ENCODE measurements at places on chromosomes 16 and 17.

DNA sequence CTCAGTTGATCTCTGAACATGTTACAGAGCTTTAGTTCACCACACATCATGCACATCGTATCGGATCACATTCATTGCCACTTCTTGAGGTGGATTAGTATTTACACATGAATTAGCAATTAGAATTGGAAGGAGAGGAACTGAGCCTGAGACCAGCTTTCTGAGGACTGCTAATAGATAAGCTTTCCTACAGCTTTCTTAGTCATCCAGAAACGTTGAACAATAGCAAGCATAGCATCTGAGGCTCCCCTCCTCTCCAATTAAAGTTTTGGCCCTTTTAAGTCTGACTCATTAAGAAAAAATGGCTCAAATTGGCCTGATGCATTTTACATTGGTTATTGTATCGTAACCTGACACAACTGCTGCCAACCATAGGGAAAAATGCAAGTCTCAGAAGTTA, 1130.4 kb downstream of the CDH8 start:
- DNase-seq: no peak

DNA sequence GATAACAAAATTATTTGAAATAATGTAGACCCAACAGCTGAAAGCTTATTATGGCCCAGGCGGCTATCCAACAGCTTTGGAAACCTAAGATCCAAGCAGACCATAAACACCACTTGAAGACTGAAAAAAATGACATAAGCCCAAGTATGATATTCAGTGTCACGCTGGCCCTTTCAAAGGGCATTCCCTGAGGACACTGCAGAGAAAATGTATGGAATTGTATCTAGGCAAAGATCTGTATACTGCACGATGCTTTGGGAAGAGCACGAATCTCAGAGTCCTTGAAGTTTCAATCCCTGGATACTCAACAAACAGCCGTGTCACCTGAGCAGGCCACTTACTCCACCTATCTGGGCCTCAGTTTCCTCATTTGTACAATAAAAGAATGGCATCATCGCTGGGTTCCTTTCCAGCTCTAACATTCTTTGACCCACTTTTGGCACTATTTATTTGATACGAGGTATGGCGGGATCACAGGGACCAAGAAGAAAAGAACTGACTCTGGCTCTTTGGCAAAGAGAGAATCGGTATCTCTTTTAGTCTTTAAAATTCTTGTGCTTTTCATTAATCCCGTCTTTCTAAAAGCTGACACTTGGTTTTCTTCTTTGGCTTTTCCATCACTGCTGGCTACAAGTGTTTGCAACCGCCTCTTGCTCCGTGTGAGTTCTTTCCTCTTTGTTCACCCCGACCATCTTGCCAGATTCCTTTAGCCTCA, 1.2 kb downstream of the STAT5B start:
- DNase-seq: no peak

DNA sequence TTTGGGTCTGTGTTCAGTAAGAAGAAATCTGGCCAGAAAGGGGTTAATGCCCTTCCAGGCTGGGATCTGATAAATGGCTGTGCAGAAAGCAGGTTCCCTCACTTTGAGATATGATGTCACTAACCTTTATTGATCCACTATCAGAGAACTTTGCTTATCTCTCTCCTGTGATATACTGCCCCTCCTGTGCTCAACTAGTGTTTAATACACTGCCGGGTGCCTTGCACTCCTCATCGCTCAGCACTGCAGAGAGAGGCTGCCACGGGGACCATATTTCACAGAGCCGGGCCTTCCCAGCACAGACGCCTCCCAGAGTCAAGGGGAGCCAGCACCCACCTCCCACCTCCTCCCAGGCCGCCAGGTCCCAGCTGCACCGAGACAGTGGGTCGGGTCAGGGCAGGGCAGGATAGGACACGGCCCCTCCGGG, 20.2 kb downstream of the ZFHX3 start:
- DNase-seq: no peak

DNA sequence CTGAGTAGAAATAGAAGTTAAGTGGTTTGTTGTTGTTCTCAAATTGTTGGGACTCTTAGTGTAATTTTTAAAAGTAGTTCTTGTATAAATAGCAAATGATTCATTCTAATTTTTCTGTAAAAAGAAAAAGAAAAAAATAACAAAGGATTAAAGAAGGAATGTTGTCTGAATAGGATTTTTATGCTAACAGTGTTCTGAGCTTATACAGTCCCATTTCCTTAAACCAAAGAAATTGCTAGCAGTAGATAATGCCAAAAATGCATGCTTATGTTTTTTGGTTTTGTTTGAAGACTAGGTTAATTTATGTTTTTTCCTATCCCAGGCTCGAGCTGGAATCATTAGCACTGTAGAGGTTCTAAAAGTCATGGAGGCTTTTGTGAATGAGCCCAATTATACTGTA, 44.7 kb upstream of the KPNB1 start:
- no peak for DNase-seq

DNA sequence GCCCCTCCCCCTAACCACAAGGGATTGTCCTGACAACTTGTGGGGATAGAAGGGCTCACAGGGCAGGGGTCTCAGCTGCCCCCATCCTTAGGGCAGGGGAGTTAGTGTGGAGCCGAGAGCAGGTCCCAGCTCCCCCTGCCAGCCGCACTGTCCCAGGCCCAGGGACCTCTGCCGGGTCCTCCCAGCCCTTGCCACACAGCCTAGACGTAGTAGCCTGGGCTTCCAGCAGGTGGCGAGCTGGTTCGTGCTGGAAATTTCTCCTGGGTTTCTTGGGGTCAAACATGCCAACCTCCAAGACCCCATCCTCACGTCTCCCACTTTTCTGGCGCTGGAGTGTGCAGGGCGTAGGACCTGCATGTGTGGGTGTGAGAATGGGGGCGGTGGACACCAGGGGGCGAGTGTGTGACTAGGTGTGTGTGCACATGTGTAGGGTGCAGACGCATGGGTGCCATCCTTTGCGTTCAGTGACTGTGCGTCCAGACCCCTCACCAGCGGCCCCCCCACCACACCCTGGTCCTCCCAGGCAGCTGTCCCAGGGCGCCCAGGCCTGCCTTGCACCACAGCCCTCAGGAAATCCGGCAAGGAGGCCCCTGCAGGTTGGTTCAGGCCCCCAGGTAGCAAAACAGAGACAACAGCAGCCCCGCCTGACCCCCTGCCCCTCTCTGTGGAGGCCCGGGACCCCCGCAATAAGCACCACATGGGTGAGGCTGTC, 29.5 kb downstream of the SBK1 start:
- DNase-seq: no peak

DNA sequence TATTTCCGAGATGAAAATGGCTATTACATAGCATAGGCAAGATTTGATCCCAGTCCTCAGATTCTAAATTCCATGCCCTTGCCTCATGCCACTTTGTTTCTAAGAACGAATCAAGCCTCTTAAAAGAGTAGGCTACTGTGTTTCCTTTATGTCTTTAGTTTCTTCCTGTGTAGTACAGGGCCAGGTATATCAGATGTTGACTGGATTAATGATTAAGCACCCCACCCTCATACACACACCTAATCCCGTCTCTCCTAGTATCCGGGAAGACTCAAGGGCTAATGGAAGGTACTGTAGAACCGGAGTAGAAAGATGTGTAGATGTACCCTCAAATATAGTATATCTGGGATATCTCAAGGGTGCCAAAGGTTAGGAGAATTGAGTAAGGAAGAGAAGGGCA, 6.7 kb downstream of the TOM1L1 start:
- DNase-seq: no peak

DNA sequence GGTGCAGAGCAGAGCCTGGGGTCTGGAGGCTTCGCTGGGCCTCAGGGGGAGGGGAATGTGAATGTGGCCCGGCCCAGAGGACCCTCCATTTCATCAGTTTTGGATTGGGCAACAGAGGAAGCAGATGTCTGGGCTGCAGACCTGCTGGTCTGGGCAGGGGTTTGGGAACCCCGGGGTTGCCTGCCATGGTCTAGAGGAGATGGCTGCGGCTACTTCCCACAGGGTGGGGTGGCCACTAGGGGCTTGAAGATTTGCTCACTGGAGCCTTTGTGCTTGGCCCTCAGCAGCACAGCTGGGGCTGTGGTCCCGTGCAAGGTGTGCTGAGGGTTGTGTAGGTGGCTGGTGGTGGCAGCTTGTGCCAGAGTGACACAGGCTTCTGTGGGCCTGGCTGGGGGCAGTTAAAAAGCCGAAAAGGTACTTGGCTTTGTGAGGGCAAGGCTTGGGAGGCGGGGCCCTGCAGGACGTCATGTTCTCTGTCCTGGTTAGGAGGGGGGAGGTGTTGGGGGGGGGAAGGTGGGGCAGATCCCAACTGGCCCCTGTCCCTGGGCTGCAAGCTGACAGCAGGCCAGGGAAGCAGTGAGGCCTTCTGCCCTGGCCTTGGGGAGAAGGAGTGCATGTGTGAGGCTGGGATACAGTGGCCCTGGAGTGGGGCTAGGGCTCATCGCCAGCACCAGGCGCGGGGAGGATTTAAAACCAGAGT, 98.0 kb downstream of the KPNA2 start:
- no peak for DNase-seq

- DNase-seq: no peak
These were observed 238.0 kb upstream of the TBX2 start for GRCh38 chr17:61161615-61162134.

- DNase-seq: no peak
These were observed 141.5 kb upstream of the PLCG2 start for GRCh38 chr16:81637336-81638235.

GRCh38 chr17:35963663-35964062, 17.6 kb downstream of the CCL16 start:
- DNase-seq: no peak

- no peak for DNase-seq
These were observed 25.1 kb upstream of the IL17C start for GRCh38 chr16:88613293-88613692.

DNA sequence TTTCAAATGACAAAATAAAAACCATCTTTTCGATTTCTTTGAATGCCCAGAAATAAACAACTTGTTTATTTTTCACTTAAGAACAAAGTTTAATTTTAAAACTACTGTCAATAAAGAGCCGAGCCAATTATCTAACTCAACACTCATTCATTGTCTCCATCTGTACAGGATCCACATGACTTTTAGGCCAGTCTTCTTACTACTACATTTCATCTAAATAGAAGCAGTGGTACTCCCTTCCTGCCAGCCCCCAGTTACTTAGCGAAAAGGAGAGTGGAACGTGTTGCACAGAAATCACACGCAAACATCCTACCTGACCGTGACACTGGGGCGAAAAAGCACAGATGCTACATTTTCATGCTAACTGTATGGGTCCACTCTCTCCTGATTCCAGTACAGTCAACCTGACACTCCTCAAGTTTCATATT, 1.2 kb downstream of the GNA13 start:
- no peak for DNase-seq

DNA sequence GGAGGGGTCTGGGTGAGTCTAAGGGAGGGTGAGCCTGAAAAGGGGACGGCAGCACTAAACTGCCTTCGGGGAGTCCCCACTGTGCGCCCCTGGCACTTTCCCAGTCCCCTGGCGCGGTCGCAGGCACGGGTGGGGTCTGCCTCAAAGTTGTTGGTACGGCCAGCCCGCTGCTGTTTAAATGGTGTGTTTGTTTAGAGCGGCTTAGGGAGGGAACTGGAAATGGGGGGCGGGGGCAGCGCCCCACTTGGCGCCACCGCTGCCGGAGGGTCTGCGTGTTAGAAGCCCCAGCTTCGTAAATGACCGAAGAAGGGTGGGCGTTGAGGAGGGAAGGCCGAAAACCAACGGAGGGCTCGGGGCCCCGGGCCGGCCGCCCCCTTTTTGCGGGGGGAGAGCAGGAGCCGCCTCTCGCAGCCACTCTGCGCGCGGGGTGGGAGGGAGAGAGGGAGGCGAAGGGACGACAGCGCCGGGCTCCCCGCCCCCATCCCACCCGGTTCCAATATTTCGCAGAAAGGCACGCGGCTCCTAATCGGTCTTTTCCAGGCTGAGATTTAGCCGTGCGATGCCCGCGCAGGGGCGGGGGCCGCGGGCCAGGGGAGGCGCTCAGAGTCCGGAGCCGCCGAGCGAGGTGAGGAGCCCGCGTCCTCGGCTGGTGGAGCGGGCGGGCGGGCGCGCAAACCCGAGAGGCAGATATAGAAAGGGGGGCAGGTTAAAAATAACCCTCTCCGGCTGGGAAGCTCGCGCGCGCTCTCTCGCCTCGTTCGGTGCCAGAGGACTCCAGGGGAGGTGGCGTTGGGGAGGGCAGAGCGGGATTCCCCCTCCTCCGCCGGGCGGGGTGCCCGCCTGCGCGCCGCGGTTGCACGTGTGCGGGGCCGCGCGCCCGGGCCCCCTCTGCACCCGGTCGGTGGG, 54.9 kb downstream of the SREBF1 start:
- DNase-seq: peak; percentile 59

DNA sequence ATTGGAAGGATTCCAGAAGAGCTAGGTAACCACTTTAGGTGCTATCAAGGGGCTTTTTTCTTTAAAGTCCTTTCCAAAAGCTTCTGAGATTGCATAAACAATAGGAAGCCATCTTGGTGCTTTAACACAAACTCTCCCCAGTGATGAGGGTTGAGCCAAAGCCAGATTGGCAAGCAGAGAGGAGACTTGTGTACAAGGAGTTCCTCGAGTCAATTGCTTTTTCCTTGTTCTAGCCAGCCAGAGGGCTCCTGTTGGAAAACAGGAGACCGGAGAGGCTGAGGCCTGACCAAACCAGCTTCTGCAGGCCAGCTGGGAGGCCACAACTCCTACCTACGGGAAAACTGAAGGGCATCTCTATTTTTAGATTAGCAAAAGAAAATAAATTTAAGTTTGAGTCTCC, 46.5 kb downstream of the MAPT start:
- DNase-seq: no peak

DNA sequence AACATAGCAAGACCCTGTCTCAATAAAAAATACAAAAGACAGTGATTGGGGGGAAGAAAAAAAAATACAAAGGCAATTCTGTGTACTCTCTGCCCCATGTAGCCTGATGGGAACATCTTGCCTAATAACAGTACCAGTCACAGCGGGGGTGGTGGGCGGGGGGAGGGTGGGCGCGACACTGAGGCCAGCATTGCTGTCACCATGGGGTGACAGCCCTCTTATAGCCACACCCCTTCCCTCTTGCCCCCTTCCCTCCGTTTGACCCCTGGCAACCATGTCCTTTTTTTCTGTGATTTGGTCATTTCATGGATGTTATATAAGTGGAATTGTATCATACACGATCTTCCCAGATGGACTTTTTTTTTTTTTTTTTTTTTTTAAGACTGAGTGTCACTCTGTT, 80.9 kb downstream of the DNAH17 start:
- DNase-seq: no peak

DNA sequence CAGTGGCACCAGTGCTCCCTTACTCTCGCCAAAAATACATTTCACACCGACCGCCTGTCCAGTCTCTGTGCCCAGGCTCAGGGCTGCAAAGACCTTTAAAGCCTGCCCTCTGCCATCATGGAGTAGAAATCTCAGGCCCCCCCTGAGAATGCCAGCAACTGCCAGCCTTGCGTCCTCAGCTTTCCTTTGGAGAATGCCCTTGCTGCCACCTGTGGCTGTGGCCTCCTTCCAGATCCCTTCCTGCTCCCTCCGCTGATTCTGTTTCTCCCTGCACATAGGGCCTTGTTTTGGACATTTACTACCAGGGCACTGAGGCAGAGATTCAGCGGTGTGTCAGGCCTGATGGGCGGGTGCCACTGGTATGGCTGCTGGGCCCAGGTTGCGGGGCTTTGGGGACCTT, 13.2 kb downstream of the FCSK start:
- DNase-seq: no peak
